Iris pigment epithelial cell (primary cell): ENCODE measurements at places on chromosomes 4 and X.
A peak's percentile ranks its signal among the peaks of the same experiment; 100 is the strongest.

DNA sequence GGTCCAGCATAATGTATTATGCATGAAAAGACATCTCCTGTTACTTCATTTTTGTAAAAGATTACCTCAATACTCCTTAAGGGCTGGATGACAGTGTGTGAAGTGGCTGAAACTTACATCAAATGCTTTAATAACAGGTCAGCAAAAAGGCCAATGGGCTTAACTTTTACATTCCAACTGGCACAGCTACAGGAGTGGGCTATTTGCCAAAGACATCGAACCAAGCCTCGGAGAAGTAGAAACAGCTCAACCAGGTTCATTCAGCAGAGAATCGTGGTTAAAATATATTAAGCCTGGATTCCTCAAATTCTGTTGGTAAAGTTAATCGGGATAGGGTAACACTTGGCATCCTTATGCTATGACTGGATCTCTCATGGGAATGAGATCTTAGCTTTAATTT, 639.7 kb downstream of the TRIML1 start:
- DNase-seq = peak; percentile 46

- DNase-seq = peak; percentile 1
Observed at GRCh38 chr4:58935332-58935731, 1825.1 kb upstream of the IGFBP7 start.

DNA sequence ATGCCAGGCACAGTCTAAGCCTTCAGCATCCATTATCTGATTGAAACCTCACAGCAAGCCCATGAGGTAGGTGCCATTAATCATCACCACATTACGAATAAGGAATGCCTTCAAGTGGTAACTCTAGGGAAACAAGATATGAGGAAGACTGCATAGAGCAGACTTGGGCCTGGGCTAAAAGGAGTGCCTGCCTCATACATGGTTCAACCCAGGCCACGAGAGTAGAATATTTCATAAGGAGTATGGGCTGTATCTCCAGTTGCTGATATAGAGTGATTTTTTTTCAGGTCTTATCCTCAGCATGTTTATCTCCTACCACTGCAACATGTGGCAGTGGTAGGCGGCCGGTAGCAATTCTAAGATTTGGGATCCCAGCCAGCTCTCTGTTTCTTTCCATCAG, 51.7 kb downstream of the ATP11C start:
- peak; percentile 70 for DNase-seq

GRCh38 chr4:101252721-101253120, 94.6 kb downstream of the PPP3CA start:
- DNase-seq = peak; percentile 42

DNA sequence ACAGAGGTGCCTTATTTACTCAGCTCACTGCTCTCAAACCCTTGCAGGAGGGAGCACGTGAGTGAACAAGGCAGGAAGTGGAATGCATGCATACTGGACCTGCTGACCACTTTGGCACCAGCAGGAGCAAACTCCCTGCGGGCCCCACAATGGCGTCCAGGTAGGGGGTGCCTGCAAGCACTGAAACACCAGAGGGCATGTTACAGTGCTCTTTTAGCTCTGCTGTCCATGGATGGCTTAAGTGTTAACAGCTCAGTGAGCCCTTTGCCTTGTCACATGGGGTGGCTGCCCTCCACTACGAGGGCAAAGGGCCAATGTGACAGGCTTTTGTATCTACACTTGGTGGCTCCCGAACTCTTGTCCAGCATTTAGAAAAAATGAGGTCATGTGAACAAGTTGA, 199.5 kb upstream of the UGT8 start:
- no peak for DNase-seq

- DNase-seq = no peak
Observed at GRCh38 chrX:52261125-52261462, 76.4 kb downstream of the MAGED4 start.

GRCh38 chrX:41522671-41523070, 75.5 kb downstream of the NYX start:
- no peak for DNase-seq

GRCh38 chrX:101749436-101749835, 89.8 kb upstream of the ARMCX2 start:
- peak; percentile 1 for DNase-seq

GRCh38 chr4:120692964-120693363, 229.6 kb downstream of the PRDM5 start:
- peak; percentile 96 for DNase-seq

- DNase-seq = no peak
Observed at GRCh38 chr4:151690876-151691275, 69.9 kb downstream of the GATB start.

GRCh38 chrX:22057667-22058066, 25.5 kb downstream of the PHEX start:
- DNase-seq = no peak
